ENCODE measurements at places on chromosomes 13 and 19.

DNA sequence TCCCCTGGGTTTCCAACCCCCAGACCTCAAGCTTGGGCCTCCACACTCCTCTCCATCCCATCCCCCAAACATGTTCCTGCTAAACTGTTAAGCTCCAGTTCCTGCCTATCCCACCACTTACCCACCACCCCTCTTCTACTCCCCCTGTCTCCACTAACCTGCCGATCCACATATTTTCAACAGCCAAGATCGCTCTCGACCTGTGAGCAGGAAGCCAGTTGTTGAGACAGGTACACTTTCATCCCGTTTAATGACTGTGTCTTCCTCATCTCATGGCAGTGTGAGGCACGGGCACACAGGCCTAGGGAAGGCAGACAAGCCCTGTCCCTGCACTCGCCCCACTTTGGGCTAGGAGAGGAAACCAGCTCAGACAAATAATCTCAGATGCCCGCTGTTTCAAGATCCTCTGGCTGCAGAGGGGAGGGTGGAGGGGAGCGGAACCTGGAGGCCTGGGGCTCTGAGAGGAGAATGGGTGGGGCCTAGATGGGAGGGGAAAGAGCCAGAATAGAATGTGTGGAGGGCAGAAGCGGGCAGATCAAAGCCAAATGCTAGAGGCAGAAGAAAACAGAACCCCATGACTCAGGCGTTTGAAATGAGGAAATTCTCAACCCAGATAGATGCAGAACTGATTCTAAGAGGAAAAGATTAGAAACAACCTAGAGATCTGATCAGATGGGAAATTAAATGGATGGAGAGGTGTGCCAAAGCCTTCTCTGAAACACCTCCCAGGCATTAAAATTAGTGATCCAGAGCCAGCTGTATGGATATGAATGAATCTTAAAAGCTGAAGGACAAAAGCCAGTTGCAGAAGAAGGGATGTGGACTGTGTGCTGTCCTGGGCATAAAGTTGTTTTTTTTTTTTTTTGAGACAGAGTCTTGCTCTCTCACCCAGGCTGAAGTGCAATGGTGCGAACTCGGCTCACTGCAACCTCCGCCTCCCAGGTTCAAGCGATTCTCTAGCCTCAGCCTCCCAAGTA lies 16.9 kb upstream of the CYP2S1 start:
- peak; percentile 35 for DNase-seq

- DNase-seq: no peak
Measured at GRCh38 chr19:16073988-16074387, 2.3 kb upstream of the TPM4 start.

- DNase-seq: peak; percentile 93
Measured at GRCh38 chr19:1855040-1855827, 7.0 kb upstream of the REXO1 start.

DNA sequence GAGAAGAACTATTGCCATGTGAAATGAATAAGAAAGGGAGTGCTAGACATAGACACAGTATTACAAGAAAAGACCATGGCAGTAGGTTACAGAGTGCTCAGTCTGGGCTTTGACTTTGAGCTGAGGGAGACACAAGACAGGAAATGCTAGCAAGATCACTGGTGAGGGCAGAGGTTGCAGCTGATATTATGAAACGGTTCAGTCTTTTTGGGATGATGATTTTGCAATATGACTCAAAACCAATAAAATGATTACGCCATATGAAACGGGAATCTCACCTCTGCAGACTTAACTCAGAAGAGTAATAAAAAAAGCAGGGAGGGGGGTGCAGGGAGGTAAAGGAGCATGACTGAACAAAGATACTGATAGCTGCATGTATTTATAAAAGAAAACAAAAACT lies 123.1 kb downstream of the RBM26 start:
- no peak for DNase-seq

- peak; percentile 10 for DNase-seq
Measured at GRCh38 chr13:23806874-23807526, 82.2 kb downstream of the MIPEP start.

GRCh38 chr13:41568972-41569351 lies 111.6 kb downstream of the RGCC start:
- DNase-seq: no peak

DNA sequence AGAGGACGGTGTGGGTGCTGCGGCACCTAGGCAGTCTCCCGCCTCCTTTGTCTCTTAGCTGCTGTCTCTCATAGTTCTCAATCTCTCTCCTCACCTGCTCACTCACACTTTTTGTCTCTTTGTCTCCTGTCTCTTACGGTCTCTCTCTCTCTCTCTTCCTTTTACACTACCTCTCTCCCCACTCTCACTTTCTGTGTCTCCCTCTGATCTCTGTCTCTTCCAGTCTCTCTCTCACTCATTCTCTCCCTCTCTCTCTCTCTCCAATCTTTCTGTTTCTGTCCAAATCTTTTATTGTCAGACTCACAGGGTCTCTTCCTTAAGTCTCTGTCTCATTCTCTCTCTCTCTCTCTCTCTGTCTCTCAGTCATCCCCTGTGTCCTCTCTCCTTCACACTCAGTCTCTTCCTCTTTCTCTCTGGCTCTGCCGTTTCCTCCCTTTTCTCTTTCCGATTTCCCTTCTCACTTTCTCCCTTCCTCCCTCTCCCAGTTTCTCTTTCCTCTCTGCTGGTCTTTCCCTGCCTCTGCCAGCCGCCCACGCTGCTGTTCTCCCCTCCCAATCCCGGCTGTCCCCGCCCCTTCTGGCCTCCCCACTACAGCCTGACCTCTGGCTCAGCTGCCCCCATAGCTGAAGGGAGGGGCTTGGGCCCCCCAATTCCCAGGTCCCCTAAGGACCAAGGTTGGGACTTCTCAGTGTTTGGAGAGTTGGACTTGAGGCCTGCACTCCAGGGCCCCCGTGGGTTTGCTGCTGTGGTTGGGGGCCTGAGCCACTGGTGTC lies at the start of gene PLEKHA4:
Gene PLEKHA4 (minus strand): TSS at position 504 of the 773 bp plus-strand sequence. CDS start 997 bp downstream, outside the sequence.
- no peak for DNase-seq

GRCh38 chr13:106052200-106052767 lies 483.2 kb downstream of the EFNB2 start:
- DNase-seq: no peak

DNA sequence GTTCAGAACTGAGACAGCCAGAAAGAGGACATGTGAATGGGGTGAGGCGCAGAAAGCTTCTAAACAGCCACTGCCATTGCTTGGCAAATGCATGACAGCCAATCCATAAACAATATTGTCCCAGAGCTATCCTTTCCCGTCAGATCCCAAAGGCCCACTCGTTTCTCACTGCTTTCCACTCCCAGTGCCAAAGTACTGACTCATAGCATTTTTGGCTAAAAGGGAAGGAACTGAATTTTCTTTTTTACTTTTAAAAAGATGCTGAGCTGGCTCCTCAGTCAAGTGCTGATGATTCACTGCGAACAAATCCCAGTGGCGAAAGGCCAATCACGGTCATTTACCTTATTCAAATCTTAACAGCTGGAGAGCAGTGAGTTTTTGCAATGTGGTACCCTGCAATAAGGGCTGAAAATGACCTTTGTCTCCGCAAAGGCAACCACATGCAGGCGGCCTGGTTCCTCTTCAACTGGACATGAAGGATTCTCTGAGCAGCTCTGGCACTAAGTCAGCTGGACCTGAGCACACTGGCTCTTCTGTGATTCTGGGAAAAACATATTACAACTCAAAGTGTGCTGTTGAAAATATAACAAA lies 151.7 kb downstream of the DCLK1 start:
- peak; percentile 15 for DNase-seq

- peak; percentile 78 for DNase-seq
Measured at GRCh38 chr19:2887391-2887914, 13.3 kb upstream of the ZNF57 start.

GRCh38 chr19:29048873-29049272 lies 164.1 kb downstream of the UQCRFS1 start:
- DNase-seq: no peak

- DNase-seq: peak; percentile 53
Measured at GRCh38 chr13:35818633-35819067, 312.5 kb downstream of the DCLK1 start.

- no peak for DNase-seq
Measured at GRCh38 chr13:99382428-99383133, 75.4 kb upstream of the GPR183 start.

DNA sequence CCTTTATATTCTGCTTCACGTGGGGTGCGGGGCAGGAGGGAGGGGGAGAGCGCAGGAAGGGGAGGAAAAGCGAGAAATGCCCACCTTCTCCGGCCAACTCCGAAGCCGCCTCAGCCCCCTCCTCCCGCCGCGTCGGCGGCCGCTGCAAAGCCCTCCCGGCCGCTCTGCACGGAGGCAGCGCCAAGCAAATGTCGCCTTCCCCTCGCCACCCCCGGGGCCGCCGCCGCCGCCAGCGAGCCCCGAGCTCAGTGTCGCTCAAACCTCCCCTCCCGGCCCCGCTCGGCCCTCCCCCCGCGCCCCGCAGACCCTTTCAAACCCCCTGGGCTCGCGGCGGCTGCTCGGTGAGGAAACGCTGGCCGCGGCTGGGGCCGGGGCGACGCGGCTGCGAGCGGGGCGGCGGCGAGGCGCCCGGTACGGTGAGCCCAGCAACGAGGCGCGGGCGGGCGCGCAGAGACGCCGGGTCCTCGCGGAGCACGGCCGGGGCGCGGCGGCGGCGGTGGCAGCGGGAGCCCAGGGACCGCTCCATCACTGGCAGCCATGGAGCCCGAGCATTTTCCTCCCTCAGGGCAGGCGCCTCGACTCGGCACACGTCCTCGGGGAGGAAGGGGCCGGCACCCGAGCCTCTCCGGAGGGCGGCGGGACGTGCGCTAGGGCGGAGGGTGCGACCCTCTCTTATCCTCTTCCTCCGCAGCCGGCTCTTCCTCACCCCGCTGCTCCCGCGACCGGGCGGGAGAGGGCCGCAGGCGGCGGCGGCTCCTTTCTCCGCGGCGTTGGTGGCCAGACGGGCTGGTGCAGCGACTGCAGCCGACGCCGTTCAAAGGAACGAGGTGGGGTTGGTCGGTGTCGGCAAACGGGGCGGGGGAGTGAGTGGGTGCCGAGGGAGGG lies 463 bp upstream of the TSC22D1 start:
- peak; percentile 37 for DNase-seq

GRCh38 chr13:40381935-40382764 lies 284.3 kb downstream of the FOXO1 start:
- no peak for DNase-seq

- no peak for DNase-seq
Measured at GRCh38 chr13:94192431-94192975, 287.0 kb downstream of the DCT start.

- no peak for DNase-seq
Measured at GRCh38 chr13:80039000-80039399, 301.9 kb downstream of the SPRY2 start.

GRCh38 chr13:36224730-36225129 lies 10.4 kb upstream of the SOHLH2 start:
- no peak for DNase-seq

- DNase-seq: no peak
Measured at GRCh38 chr13:87894059-87894458, 222.9 kb downstream of the SLITRK5 start.

DNA sequence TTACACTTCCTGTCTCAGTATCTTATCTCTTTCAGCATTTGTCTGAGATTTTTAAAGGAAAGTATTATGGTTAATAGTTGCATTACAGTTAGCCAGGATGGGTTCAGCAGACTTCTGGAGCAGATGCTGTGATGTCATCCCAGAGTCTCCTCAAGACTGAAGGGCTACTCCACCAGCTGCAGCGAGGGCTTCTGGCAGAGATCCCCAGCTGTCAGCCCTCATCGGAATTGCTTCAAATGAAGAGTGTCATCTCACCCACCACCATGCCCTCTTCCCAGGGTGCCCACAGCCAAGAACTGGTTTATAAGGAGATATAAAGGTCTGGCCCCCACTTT lies 84.4 kb downstream of the FAM216B start:
- DNase-seq: no peak

DNA sequence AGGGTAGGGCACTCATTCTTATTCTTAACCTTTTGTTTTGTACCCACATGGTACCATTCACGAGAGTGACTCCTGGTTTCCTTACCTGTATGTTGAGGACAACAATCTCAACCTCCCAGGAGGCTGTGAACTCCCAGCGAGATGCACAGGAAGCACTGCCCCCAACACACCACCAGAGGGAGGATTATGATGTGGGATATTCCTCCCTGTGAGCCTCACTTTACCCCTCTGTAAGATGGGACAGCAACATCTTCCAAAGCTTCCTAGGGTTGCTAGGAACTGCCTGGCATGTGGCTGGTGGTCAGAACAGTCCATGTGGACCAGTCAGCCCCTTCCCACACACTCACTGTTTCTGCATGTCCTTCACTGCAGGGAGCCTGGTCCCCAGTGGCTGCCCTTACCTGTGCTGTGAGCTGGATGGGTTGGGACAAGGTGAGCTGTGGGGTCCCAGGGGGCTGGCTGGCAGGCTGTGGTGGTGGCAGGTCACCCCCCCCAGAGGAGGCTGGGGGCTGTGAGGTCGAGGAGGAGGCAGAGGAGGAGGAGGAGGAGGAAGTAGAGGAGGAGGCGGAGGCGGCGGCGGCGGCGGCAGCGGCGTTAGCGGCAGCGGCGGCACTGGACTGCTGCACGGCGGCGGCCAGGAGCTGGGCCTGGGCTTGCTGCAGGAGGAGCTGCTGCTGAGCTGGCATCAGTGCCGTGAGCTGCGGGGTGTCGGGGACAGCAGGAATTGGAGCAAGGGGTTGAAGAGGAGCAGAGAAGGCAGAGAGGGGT lies 15.8 kb downstream of the POU2F2 start:
- no peak for DNase-seq

GRCh38 chr13:26965952-26966700 lies 205.5 kb downstream of the USP12 start:
- DNase-seq: no peak

DNA sequence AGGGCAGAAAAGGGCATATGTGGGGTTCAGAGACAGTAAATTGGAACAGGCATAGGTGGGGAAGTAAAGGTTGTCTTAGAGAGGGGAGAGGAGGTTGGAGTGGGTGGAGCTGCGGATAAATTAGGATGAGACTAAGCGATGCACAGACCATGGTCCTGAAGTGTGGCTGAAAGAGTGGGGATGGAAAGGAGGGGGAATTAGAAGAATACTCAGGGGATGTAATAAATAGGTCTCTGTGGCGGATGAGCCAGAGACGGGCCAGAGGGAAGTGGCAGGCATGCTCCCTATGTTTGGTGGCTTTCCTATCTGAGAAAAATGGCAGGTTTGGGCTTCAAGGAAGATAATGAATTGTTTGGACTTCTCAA lies 123.4 kb downstream of the OLFM4 start:
- DNase-seq: no peak

GRCh38 chr19:39974377-39975155 lies 3.6 kb downstream of the PSMC4 start:
- DNase-seq: no peak

GRCh38 chr13:26743971-26744370 lies 16.6 kb downstream of the GPR12 start:
- DNase-seq: no peak

DNA sequence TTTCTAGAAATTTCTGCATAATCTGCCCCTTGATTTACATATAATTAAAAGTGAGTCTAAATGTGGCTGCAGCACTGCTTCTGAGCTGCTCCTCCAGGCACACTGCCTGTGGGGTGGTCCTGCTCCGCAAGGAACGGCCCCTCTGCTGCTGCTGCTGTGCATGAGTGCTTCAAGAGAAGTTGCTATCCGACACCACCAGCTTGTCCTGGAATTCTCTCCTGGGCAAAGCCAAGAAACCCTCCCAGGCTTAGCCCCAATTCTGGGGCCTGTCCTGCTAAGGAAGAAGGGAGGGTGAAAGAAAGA lies 7.5 kb upstream of the PDCD5 start:
- no peak for DNase-seq

All from lung microvascular endothelial cell (primary cell).